NCI-H510A (cell line): ENCODE measurements at places on chromosomes 12 and 14.

DNA sequence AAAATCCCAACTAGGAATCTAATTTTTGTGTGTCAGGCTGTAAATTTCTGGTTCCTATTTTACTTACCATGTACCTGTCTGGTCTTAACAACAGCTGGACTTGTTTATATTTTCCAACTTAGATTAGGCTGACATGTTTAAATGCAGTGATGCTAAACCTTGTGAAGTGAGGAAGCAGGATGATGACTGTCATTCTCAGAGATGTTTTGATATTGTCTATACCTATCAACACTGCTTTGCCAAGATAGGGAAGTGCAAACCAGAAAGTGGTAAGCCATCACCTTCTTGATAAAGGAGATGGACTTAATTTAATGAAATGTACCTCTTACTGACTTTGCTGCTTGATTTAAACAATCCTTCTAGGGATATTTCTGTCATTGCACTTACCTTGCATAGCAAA is 2.1 kb downstream of the BICD1 start:
- DNase-seq, result no peak

DNA sequence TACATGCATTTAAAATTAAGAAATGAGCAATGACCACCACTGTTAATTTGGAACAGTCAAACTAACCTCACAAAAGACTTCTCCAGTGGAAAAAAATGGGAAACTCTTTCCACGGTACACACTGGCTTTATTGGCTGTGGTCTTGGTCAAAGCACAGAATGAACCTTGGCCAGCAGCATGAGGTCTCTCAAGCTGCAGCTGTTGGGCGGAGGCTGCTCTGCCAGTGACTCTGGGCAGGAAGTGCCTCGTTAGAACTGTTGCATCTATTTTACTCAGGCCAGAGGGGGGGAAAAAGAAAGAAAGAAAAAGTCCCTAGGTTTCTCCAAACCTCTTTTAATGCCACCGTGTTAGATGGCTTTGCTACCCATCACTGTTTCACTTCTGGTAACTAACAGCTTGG is 279.8 kb upstream of the DIO2 start:
- no peak for DNase-seq

- no peak for DNase-seq
These were observed 159.5 kb downstream of the PTPRO start for GRCh38 chr12:15481846-15482245.

- DNase-seq, result no peak
These were observed 42.4 kb downstream of the MDM2 start for GRCh38 chr12:68850390-68850789.

GRCh38 chr12:50625029-50625925 is 120.5 kb downstream of the DIP2B start:
- DNase-seq, result no peak

DNA sequence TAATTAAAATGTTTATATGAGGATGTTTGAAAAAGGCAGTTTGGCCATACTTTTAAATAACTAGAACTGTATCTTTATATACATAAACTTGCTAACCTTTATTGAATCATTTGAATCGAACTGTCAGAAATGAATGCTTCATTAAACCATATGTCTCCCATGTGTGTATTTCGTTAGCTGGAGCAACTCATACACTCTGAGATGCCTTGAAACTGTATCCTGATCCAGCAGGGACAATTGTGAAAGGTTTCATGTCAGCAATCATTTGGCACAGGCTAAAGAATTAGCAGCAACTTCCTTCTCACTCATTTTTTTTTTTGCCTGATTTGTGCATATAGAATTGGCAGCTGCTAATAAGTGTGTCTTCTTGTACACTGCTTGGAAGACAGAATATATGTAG is 109.9 kb downstream of the NAV3 start:
- no peak for DNase-seq

DNA sequence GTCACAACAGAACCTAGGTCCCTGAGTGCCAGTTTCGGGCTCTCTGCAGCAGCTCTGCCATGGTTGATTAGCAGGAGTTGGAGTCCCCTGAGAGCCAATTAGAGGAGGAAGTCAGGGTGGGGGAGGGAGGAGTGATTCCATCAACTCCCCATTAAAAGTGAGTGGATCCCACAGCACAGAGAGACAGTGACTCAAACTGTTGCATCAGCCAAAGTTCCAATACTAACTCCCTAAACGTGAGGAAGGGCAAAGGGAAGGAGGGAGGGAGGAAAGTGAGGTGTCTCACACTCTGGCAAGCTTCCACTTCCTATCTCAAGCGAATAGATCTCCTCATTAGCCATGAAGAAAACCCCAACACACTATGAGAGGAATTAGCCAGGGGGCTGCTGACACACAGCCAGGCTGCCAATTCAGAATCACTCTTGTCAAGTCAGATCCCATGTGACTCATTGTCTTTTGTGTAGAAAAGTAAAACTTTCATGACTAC is 23.6 kb downstream of the OR11H4 start:
- no peak for DNase-seq

- DNase-seq, result no peak
These were observed 15.0 kb downstream of the OXA1L start for GRCh38 chr14:22781301-22781991.

GRCh38 chr12:62468397-62468796 is 1.8 kb downstream of the MON2 start:
- DNase-seq, result no peak

GRCh38 chr14:94349276-94349675 is 26.1 kb upstream of the SERPINA6 start:
- DNase-seq, result no peak

DNA sequence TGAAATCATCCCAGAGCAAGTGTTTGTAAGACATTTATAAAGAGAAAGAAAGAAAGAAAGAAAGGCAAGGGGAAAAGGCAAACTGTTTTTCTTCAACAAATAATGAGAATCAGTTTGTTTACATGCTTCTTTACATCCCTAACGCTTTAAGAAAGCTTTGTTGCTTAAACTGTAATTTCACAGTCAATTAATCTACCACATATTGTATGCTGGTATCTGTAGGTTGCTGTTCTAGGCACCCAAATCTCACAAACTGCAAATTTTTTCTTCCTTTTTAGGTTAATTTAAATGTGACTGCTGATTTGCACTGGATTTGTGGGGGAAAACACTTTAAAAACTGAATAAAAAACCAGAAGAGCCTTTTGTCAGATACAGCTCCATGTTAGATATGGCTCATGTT is 384.2 kb downstream of the ATP23 start:
- DNase-seq, result no peak

DNA sequence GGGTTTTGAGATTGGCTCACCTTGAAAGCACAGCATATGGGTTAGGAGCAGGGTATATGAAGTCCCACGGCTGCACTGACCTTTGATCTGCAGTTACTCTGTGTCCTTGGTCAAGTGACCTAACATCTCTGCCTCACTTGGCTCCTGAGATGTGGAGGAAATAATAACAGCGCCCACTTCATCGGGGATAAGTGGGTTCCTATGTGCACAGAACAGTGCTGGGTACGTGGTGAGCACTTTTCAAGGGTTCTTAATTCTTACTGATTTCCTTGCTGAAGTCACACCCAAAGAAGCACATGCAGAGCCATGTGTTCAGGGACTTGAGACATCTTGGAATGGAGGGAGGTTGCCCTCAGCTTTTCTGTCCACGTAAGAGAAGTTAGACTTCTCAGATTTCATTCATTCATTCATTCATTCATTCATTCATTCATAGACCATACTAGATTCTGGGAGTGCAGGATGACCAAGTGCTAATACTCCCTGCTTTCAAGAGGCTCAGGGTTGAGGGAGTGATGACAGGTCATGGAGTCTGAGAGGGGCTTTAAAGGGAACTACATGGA is 39.4 kb downstream of the ADGRD1 start:
- no peak for DNase-seq

- no peak for DNase-seq
These were observed 629.6 kb downstream of the FSCB start for GRCh38 chr14:43877351-43877960.

- no peak for DNase-seq
These were observed 176.3 kb upstream of the ATP2B1 start for GRCh38 chr12:89884952-89885351.

- no peak for DNase-seq
These were observed 7.5 kb upstream of the CDCA4 start for GRCh38 chr14:105028251-105028927.

- DNase-seq, result no peak
These were observed 16.0 kb upstream of the PPP1R1A start for GRCh38 chr12:54604436-54604835.

GRCh38 chr14:99883866-99884650 is 90.8 kb downstream of the EML1 start:
- no peak for DNase-seq

- no peak for DNase-seq
These were observed 5.3 kb upstream of the TBX5 start for GRCh38 chr12:114411071-114411837.

- peak; percentile 91 for DNase-seq
These were observed at the start of gene ACVR1B for GRCh38 chr12:51951199-51951842. Gene ACVR1B, plus strand, starts transcription at chr12:51951699. Its CDS starts 45 bp downstream, at chr12:51951744.

- DNase-seq, result no peak
These were observed 6.9 kb upstream of the BMP4 start for GRCh38 chr14:53963320-53964227.

DNA sequence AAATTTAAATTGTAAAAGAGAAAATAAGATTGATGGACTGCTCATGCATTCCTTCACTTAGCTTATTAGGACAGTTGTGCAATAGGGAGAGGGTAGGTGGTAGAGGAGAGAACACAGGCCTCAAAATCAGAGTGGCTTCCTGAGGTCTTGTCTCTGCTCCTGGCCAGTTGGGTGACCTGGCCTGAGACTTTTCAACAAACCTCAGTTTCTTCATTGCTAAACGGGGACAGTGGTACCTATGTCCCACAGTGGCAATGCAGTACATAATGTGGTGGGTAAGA is 2.6 kb downstream of the MAP3K12 start:
- DNase-seq, result no peak

GRCh38 chr12:118145113-118145797 is 9.3 kb downstream of the PEBP1 start:
- no peak for DNase-seq

DNA sequence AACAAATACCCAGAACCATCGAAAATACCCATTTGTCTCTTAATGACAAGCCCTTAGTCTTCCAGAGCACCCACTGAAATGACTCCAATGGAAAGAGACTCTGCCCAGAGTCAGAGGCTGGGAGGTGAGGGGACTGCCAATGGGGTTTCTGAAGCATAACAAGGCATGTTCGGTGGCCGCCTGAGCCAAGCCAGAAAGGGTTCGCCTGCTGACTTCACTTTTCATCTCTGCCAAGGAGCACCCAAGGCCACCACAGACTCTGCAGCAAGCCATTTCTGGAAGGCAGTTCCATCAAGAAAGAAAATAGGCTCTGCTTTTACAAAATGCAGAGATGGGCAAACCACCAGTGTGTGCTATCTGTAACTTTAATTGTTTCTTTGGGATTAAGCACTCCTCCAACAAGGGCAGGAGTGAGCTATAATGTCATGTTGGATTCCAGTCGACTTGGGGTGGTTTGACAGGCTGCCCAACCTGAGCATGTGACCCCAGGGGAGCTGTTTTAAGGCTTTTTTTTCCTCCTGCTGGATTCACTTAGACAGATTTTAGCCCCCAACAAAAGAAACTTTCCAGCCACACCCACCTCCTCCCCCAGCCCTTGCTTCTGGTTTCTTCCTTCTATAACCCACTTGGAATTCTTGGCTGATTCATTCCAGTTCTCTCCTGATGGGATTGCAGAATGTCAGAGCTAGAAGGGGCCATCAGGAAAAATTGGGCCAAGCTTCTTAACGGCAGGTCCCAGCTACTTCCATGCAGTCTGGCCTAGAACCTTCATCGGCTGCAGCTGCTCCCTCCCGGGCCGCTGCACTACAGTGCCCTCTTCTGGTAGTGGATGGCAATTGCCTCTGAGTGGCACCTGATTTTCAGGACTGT is 24.1 kb downstream of the CKAP4 start:
- DNase-seq, result peak; percentile 30

- DNase-seq, result no peak
These were observed 14.6 kb downstream of the HEATR5A start for GRCh38 chr14:31405599-31406232.

- no peak for DNase-seq
These were observed 47.7 kb downstream of the FLRT2 start for GRCh38 chr14:85577543-85578114.

GRCh38 chr12:91492648-91493047 is 310.0 kb upstream of the DCN start:
- DNase-seq, result no peak

DNA sequence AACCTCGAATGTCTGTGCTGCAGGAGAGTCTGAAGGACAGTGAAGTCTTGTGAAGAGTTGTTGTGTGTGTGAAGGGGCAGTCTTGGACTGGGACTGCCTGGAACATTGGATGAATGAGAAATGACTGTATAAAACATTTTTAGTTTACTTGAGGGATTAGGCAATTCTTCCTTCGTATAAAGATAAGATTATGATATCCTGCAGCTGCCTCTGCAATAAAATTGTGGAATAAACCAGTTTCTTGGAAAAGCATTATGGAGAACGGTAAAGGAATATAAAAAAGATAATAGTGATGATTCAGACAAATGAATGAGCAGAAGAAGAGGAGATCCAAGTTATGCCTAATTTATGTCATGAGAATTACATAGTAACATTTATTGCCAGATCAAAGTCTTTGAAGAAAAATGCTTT is 30.9 kb upstream of the LUM start:
- no peak for DNase-seq

DNA sequence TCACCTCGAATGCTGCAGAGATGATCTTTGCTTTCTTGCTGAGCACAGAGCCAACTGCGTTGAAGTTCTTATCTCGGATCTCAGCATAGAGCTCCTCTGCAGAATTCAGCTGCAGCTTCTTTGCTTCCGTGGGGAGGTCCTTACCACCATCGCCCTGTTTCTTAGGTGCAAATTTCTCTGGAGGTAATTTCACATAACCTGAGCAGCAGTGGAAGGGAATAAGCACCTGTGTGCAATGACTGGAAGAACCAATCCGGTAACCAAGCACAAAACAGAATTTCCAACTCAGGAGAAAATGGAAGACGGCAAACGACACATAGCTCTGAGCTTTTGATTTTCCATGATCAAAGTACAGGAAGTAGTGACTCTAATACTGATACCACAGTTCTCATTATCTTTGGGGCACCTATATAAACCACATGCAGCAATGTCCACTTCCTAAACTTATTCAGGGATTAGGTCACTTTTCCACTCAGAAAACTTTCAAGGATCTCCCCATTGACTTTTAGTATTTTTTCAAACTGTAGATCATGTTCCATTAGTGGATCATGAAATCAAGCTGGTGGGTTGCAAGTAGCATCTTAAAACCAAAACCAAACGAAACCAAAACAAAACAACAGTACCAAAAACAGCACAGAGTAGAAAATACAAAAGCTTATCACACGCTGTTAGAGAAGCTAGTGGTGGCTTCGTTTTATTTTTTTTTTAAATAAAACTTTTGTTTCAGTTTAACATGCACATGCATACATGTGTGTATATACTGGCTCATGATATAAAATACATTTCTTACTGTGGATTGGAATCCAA is 18.9 kb upstream of the DIABLO start:
- no peak for DNase-seq

DNA sequence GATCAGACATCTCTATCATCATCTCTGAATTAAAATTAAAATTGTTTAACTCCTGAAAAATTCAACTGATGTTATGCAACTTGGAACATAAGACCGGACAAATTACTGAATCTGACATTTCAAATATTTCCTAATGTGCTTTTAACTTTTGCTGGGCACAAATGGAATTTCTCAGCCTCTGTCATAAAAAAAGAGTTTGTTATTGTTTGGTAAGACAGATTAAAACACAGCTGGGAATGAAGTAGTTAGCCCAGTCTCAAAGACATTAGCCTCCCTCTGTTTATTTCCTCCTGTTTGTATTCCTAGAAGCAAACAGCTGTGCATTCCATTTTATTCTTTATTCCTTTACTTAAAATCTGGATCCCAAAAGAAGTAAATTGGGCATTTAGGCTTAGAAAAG is 29.4 kb downstream of the PLEKHA5 start:
- DNase-seq, result no peak

GRCh38 chr12:130559806-130560205 is 156.3 kb downstream of the RIMBP2 start:
- DNase-seq, result no peak
